ENCODE measurements at places on chromosomes 7 and 10.

DNA sequence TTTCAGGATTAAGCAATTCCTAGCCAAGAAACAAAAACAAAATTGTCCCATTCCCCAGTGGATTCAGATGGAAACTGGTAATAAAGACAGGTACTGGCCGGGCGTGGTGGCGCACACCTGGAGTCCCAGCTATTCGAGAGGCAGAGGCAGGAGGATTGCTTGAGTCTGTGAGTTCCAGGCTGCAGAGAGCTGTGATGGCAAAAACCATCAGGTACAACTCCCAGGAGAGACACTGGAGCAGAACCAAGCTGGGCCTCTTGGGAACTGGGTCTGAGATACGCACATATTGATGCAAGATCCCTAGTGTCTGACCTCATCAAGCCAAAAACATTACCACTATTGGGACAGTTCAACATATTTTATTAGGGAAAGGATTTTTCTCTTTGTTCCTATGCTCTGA, 84.0 kb upstream of the ANLN start:
- no peak for ATAC-seq

DNA sequence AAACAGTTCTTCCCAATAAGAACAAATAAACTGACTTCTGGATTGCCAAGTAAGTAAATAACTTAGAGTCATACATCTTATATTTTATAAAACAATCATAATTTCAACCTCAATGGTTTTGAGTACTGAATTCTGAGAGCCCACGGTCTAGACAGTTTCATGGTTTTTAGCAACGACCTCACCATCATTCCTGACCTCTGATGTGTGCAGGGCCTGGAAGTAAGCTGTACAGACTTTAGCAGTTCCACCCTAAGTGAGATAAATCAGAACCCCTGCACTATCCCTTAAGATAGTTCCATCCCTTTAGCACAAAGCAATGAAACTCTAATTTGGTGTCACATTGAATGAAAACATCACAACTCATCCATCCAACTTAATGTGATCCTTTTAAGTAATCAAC, 86.0 kb downstream of the NEBL start:
- no peak for ATAC-seq

DNA sequence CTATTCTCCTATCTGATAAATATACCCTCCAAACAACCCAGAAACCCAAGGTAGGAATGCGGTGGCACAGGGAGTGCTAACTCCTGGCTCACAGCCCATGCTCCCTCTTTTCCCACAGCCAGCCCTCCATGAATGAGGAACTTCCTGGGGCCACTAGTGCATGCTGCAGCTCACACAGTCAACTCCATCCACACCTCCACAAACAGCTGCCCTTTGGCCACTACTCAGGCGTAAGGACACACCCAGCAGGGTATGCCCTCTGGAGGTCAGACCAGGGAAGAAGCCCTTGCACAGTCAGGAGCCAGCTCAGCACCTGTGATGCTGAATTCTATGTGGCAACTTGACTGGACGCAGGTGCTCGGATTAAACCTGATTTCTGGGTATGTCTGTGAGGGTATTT, 85.2 kb upstream of the PIK3CG start:
- ATAC-seq: no peak

- ATAC-seq: no peak
Observed at GRCh38 chr7:37074370-37074769, 350.1 kb upstream of the AOAH start.

- peak; percentile 82 for ATAC-seq
Observed at GRCh38 chr10:80136134-80136571, 3.6 kb downstream of the PLAC9 start.

GRCh38 chr7:158751751-158752150, 47.1 kb upstream of the NCAPG2 start:
- no peak for ATAC-seq

- no peak for ATAC-seq
Observed at GRCh38 chr7:31805209-31805818, 118.3 kb downstream of the PPP1R17 start.

- ATAC-seq: no peak
Observed at GRCh38 chr7:95368235-95368634, 27.9 kb downstream of the PON3 start.

DNA sequence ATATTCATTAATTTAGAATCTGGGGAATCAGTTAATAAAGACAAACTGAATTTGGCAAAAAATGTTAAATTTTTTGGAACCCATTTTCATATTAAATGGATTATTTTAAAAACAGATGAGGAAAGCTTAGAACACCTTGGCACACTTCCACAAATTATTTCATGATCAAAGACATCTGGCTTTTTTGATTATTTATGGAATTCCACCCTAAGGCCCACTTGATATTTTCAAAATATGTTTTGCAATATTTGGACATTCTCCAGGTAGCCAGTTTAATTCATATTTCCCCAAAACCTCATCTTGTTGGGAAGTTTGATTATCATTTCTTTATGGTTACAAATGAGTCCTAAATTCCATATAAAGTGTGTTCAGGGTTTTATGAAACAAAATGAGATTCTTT, 129.9 kb downstream of the DOCK4 start:
- no peak for ATAC-seq

DNA sequence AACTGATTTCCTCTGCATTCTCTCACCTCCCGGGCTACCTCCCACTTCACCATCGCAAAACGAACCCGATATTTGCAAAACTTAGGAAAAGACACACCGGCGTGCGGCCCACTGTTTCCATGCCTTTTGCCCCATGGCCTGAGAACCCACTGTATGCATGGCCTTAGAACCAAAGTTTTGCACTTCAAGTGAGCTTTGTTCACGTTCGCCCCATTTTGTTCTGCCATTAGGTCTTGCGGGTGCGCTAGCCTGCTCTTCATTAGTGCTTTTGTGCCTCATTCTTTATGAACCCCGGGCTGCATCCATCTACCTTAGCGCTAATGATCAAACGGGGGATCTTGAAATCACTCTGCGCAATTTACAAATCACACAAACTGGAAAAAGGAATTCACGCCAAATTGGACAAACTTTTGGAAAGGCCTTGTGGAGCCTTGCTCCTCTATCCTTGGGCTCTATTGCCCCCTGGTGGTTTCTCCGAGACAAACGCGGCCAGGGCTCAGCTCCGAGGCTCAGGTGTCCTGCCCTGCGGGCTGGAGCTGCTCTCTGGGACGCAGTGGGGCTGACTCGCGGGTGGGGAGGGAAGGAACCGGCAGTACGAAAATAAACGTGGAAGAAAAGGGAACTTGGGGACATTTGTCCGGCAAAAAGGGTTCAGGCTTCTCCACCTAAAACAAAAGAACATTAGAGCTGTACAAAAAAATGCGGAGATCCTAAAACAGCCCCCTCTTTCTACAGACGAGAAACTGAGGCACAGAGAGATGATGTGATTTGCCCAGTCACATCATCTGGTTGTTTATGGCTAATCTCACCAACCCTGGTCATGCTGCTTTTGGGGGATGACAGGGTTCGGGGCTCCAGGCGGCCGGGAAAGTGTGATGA, 300.4 kb upstream of the NFE2L3 start:
- peak; percentile 73 for ATAC-seq

DNA sequence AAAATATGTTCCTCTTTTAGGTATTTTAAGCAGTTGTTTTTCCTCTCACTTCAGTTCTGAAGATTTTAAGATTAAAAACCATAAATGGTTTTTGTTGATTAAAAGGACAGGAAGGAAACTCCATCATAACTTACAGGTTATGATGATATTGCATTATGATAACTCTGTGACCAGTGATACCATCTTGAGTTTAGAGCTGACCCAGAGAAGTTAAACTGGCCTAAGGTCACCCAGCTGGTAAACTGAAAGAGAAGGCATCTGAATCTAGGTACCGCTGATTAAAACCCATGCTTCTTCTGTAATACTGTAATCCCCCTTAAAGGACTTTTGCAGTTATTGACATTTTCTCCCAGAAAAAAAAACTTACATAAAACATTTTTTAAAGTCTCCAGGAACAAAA, 29.6 kb downstream of the LOXL4 start:
- ATAC-seq: no peak

GRCh38 chr7:34038816-34039470, 133.6 kb downstream of the BMPER start:
- ATAC-seq: no peak

DNA sequence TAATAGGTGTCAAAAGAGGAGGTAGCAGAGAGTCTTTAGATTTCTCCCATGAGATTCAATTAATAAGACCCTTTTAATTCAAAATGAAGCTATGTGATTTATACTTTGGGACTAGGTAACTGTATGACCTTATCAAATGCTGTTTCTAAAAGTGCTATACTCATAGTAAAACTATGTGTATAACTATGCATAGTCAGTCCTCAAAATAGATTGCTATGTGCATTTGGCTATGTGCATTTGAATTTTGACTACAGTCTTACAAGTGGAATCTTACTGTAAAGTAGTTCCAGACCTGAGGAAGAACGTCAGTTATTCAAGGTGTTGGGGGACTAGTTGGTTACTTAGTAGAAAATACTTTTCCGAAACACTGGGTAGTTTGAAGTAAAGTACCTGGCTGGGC, 36.9 kb downstream of the ADD3 start:
- no peak for ATAC-seq

DNA sequence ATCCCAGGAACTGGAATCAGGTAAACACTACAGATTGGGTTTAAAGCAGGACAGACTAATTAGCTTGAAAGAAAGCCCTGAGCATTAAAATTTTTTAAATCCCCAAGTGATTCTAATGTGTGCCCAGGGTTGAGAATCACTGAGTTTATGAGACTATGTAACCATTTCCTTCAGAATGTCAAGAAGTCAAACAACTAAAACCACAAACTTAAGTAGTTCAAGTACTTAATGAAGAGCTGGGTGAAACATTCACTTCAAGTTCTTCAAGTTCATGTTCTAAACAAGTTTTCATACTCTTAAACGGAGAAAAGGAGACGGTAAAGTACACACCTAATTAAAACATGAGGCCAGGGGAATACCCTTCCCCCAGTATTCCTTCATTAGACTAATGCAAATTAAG, 28.2 kb upstream of the TLL2 start:
- ATAC-seq: no peak

DNA sequence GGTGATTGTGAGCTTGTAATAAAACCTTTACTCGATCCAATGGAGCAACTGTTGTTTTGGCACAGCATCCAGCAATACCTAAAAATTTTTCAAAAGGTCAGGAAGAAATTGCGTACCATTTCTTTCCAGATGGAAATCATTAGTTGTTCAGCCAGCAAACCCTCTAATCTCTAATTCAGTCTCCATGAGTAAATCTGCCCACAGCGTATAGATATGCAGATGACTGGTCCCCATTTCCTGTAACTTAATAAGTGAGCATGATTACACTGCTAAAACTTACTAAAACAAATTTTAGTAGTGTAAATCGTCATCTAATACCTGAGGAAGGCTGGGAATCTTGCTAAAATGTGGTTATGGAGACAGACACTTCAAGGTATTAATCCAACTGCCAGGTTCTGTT, 10.6 kb downstream of the SLC25A16 start:
- ATAC-seq: no peak

- ATAC-seq: peak; percentile 40
Observed at GRCh38 chr10:99435986-99436638, 5.7 kb upstream of the GOT1 start.

- ATAC-seq: no peak
Observed at GRCh38 chr10:110918269-110918642, 724 bp downstream of the BBIP1 start.

- ATAC-seq: no peak
Observed at GRCh38 chr7:157622408-157623205, 285.8 kb downstream of the DNAJB6 start.

GRCh38 chr10:71090801-71091200, 121.6 kb upstream of the UNC5B start:
- no peak for ATAC-seq

DNA sequence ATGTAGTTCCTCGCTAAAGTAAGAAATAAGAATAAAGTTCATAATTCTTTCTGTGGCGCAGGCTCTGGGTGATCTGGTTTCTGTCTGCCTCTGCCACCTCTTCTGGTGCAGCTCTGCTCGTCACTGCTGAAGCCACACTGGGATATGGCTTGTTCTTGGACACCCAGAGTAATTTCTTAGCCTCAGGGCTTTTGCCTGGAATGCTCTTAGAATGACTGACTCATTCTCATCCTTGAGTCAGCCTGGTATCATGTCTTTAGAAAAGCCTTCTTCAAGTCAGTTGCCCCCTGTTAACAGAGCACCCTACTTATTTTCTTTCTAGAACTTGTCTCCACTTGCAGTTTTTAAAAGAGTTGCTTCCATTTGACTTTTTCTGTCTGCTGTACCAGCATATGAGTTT, 2.0 kb downstream of the ZSCAN25 start:
- ATAC-seq: no peak

GRCh38 chr7:26055241-26055640, 96.8 kb upstream of the NFE2L3 start:
- no peak for ATAC-seq

GRCh38 chr10:35182631-35183510, 56.2 kb downstream of the CREM start:
- peak; percentile 22 for ATAC-seq

GRCh38 chr7:131004371-131004770, 270.4 kb upstream of the KLF14 start:
- no peak for ATAC-seq

- ATAC-seq: no peak
Observed at GRCh38 chr10:119257899-119258419, 50.6 kb downstream of the GRK5 start.

DNA sequence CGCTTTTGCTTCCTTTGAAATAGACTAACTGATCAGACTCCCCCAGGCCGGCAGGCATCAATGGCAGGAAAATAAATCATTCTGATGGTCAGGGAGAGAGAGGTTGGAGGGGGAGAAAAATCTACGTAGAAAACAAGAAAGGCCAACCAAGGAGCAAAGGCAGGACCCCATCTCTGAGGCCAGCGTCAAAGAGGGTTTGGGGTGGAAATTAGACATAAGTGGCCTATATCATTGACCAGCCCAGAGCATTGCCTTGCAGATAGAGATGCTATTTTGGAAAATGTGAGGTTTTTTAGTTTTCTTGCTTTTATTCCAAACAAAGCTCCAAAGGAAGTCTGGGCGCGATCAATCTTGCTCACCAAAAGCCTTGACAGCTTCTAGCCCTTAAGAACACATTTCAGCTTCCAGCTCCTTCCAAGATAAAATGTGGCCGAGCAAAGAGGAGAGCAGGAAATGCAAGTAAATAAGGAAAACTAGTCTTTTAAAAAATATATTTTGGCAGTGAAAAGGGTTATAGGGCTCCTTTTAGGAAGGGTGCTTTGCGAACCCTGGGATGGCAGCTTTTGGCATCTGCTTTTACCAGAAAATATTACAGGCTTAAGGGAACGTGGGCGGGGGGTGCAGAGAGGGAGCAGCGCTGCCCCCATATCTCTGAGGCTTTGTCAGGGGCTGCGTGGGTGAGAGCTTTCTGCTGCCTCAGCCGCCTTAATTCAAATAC, 2.0 kb upstream of the HOXA2 start:
- no peak for ATAC-seq

- peak; percentile 71 for ATAC-seq
Observed at GRCh38 chr10:34539533-34540315, 275.4 kb downstream of the PARD3 start.

GRCh38 chr10:119595134-119595675, 1.6 kb downstream of the TIAL1 start:
- ATAC-seq: no peak

- no peak for ATAC-seq
Observed at GRCh38 chr10:76318211-76318610, 886.8 kb downstream of the LRMDA start.

Measured in gastroesophageal sphincter (tissue), 4 donors.